ENCODE measurements at places on chromosomes 2 and 18.

DNA sequence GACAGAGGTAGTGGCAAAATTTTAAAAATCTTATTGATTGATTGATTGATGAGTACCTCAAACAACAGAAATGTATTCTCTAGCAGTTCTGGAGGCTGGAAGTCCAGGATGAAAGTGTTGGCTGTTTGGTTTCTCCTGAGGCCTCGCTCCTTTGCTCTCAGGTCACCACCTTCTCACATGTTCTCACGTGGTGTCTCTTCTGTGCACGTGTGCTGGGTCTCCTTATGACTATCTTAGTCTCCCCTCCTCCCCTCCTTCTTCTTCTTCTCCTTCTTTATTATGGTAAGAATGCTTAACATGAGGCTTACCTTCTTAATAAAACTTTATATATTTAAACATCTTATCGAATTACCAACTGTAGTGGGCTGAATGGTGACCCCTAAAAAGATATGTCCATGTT, 446.0 kb upstream of the SPHKAP start:
- no peak for DNase-seq

DNA sequence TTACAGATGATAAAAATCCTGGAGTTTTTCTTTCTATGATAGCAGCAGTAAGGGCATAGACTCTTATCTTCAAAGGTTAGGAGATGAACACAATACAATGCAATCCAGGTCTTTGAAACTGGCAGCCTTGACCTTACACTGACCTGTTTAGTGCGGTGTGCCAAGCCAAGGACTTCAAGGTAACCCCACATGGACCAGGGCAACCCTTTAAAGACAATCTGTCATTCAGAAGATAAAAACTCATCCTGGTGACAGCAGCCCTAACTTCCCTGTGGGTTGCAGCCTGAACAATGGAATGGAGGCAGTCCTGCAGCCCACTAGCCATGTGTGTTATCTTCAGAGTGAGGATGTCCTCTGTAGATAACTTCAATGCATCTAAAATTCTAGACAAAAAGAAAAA, 78.1 kb downstream of the RTTN start:
- no peak for DNase-seq

DNA sequence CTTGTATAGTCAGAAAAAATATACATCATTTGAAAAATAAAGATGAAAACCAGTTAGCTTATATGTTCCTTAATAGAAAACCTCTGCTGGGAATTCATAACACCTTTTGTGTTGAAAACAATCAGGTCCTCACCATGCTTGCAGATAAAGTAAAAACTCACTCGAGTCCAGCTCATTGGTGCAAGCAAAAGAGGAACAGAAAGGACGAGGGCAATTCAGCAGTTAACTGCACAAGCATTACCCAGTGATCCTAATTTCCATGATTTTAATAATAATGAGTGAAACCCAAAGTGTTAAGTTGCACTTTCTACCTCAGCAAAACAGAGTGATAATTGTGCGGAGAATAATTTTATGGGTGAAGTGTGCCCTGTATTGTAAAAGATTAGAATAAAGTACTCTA, 839.9 kb downstream of the BCL11A start:
- DNase-seq: no peak

GRCh38 chr2:231765496-231765929, 15.6 kb downstream of the PDE6D start:
- no peak for DNase-seq

DNA sequence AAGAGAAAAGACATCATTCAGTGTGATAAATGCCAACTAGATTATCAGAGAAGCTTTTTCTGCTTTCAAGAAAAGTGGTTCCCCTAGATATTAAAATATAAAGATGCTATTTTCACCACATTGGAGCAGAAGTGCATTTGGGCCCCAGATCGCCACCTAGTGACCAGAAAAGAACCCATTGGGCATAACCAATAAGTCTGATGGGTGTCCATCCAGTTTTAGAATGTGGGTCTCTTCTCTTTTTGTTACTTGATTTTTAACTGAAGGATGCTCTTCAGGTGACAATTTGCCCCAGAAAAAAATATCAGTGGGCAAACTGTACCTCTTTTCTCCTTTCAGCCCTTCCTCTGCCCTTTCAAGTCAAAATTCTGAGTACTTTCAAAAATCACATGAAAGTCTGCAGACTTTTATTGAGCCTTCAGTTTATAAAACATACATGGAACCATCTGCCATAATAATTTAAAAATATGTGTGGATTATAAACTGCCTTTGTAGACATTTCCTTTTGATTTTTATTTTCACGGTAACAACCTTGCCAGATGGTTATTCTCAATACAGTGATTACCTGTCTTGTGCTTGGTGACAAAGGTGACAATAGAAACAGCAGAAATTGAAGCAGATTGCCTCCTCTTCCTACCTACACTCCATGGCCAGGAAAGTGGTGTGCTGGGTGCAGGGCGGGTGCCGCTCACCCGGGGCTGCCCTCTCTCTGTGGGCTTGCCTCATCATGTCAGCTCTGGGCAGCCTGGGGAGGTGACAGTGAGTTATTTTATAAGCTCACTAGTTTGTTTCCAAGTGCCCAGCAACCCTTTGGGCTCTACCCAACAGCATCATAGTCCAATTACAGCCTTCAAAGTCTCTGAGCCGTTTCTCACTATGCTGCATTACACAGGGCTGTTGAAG, 124.5 kb downstream of the DCDC2C start:
- DNase-seq: no peak

Data from activated CD4-positive, alpha-beta T cell treated with anti-CD3 and anti-CD28 coated beads for 24 hours (primary cell).